CD8-positive, alpha-beta memory T cell (primary cell): ENCODE measurements at places on chromosomes 6 and 20.

DNA sequence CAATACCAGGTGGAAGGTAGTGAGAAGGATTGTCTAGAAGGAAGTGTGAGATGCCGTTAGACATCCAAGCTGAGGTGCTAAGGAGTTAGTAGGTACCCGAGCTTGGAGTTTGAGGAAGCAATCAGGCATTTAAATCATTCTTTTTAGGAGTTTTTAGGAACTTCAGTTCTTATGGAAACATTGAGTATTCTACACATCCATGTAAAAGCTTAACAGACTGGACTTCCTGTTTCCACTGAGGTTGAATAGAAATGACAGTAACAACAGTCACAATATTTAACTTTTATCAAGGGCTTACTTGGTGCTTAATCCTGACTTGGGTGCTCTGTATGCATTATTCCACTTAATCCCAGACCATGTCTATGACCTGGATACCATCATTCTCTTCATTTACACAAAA is 136.4 kb downstream of the UST start:
- DNase-seq = no peak

DNA sequence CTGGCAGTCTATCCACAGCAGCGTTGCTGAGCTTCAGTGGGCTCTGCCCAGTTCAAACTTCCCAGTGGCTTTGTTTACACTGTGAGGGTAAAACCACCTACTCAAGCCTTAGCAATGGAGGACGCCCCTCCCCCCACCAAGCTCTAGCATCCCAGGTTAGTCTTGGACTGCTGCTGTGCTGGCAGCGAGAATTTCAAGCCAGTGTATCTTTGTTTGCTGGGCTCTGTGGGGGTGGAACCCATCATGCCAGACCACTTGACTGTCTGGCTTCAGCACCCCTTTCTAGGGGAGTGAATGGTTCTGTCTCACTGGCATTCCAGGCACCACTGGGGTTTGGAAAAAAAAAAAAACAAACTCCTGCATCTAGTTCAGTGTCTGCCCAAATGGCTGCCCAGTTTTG is 249.7 kb upstream of the SYNCRIP start:
- no peak for DNase-seq

DNA sequence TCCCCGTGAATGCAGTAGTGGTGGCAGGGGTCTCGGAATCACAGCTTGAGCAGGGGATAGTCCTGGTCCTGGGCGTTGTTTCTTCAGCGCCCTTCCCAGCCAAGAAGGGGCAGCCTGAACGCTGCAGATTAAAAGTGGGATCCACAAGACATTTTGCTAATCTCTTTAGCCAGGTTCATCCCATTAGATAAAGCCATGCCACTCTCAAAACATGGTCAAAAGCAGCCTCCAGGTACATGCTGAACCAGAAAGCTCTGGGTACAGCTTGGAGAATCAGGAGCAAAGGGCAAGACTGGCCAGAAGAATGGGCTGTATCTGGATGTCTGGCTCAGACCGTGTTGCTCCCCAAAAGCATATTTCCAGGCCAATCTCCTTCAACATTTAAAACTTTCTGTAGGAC is at the start of gene PRPH2:
Gene PRPH2, minus strand, starts transcription at position 101 of the 400 bp plus-strand sequence. CDS start 263 bp downstream, outside the sequence.
- no peak for DNase-seq

DNA sequence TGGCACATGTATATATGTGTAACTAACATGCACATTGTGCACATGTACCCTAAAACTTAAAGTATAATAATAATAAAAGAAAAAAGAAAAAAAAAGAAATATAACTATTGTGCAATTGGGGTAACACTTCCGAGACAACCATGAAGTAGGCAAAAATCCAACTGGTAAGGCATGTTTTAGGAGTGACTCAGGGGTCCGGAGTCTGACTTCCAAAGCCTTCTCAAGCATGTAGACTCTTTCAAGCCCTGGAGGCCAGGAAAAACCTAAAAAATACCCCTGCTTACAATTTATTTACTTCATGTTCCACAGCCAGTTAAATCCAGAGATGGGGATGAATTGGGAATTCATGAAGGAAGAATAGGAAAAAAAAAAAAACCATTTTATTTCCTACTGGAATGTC is 161.3 kb upstream of the PHACTR1 start:
- DNase-seq = no peak

GRCh38 chr20:32969356-32970114 is 34.7 kb downstream of the SUN5 start:
- DNase-seq = no peak

DNA sequence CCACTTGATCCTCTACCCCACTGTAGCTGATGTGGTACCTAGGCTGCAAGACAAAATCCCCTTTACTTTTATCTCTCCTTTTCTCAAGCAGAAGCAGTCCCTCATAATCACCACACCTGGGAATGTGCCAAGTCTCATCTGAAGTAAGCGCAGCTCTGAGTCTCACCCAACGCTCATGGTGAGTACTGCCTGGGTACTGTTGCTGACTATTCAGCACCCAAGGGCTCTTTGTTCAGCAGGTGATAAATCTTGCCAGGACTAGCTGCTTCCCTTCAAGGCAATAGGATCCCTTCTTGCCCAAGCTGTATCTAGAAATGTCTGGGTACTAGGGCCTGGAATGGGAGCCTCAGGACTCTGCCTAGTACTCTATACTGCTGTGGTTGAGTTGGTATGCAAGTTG is 70.9 kb downstream of the GCLC start:
- DNase-seq = no peak

DNA sequence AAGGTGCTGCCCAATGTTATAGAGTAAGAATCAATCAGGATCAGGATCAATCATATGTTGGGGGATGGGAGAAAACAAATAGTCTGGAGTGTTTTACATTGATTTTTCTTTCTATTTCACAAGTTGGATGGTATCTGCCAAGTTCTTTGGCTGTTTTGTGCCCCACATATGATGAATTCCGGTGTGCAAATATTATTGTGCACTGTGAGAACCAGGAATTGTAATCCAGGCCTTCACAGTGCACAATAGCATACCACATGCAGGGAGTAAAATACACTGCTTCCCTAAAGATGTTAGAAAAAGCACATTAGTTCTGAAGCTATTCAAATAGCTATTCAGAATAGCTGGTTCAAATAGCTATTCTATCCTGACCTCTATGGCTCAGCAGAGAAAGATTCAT is 133.7 kb downstream of the LCA5 start:
- no peak for DNase-seq

DNA sequence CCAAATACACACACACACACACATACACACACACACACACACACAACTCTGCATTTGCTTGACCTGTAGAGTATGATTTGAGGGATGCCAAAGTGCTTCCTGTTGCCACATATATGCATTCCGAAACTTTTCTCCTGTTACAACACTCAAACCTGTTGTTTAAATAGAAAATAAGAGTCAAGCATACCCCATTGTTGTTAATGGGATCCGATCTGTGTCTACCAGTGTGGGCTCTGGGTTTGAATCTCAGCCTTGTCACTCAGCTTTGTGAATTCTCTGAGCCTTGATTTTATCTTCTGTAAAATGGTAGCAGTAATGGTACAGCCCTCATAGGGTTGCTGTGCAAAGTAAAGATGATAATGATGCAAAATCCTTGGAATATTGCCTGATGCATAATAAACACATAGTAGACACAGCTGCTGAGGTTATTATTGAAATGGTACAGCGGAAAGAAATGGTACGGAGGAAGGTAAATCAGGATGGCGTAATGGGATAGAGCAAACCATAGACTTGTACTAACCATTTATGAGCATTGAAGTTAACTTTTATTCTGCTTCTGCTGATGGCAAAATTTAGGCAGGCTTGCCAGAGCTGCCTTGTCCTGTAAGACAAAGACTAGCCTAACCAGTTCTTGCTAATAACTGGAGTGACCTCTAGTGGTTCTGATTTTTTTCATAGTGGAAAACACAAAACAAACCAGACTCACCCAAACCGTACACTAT is 113.5 kb upstream of the PHACTR1 start:
- DNase-seq = no peak

DNA sequence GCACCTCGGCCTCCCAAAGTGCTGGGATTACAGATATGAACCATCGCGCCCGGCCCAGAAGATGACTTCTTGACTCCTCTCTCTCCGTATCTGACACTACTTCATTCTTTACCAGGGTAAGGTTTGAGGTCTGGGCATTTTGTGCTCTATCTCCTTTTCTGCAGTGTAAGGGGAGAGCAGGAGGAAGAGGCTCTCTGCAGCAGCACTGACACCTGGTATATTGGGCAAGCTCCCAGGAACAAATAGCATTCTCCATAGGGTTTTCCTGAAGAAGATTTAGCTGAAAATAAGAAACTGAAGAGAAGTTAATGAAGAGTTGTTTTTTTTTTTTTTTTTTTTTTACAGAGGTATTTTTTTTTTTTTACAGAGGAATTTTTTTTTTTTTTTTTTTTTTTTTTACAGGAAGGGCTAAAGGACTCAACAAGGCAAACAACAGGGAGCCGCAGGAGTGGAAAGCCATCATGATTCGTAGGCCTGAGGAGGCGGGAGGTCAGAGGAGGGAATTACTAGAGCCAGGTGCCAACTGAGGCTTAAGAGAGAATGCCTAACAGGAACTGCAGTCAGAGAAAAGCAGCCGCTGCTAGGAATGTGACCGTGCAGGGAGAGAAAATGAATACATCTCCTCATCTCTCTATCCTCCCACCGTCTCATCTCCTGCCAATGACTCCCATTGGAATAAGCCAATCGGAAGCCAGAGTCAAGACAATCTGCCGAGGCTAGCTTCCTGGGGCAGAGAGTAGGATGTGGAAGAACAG is 34.7 kb upstream of the ADGRF4 start:
- no peak for DNase-seq
